IPS-NIHi11 (cell line): ENCODE measurements at places on chromosomes 4 and X.

- DNase-seq, result no peak
Measured at GRCh38 chrX:48833542-48834138, 1.8 kb downstream of the PCSK1N start.

DNA sequence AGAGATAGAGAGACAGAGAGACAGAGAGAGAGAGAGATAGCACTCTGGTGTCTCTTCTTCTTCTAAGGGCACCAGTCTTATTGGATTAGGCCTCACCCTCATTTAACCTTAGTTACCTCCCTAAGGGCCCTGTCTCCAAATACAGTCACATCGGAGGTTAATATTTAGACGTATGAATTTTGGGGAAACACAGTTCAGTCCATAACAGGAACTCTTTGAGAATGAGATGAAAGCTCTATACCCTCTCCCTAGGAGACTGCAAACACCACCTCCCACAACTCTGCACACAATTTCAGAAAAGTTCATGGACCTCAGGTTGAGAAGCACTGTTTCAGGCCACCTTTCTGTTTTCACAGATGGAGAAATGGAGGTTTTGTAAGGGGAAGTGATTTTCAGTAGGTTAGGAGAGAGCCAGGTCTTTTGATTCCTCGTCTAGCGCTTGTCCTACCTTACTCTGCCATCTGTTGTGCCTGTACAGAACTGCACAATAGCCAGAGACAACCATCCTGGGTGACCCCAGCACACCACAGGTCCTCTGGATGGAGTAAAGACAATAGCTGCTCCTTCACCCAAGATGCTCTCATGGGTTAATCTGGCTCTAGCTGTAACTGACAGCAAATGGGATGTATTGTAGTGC is 16.9 kb upstream of the LOC101059915 start:
- no peak for DNase-seq

GRCh38 chr4:61992351-61992750 is 792.2 kb downstream of the ADGRL3 start:
- peak; percentile 14 for DNase-seq

- DNase-seq, result no peak
Measured at GRCh38 chr4:168739886-168740285, 243.0 kb downstream of the PALLD start.

DNA sequence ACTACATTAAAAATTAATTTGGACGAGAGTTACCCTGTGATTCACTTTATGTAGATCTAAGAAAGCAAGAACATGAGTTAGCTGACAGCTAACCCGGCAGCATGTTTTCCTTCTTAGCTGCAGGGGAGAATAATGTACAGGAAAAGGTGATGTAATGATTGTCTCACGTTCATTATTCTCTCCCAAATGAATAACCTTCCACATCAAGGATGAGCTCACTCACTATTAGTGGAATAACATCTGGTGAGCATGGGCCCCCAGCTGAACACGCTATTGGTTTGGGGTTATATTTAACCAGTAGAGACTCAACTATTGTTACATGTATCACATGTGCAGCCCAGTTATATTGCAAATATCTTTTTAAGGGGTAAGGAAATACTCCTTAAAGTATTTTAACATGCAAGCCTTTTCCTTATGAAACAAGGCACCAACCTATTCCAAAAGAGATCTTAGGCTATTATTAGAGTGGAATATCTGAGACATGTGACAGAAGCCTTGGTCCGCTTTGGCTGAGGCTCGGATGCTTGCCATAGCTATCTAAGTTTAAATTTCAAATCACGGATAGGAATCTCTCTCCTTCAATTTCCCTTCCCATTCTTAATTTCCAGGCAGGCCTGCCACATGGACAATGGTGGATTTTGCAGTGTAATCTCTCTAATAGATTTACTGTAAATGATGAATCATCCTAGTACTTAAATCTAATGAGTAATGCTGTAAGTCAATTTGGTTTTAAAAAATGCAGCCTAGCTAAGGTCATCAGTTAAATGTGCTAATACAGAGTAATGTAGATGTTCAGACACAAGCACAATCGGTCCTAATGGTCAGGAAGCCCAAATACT is 99.0 kb upstream of the OTUD4 start:
- DNase-seq, result no peak

GRCh38 chr4:37467824-37468223 is 218.4 kb downstream of the RELL1 start:
- no peak for DNase-seq
